ENCODE measurements at places on chromosomes 12 and 14. TPM values are rescaled to one million over a fixed set of nuclear protein-coding genes. Genes with fewer than 3 reads are reported as not detected.

Gene SIX6
- 0.17 TPM for polyA plus RNA-seq

Gene SLCO1C1
- polyA plus RNA-seq: 2.6 TPM

Gene ITGB7
- polyA plus RNA-seq: 3.7 TPM

Gene FAM181A
- polyA plus RNA-seq: 48.5 TPM

Gene CCDC177
- 0.63 TPM for polyA plus RNA-seq

Gene HOXC11
- polyA plus RNA-seq: 0.18 TPM

Gene PLBD2
- 110 TPM for polyA plus RNA-seq

Gene CAPZA3
- 210 TPM for polyA plus RNA-seq

Gene SDR9C7
- polyA plus RNA-seq: 0.46 TPM

Gene ASPG
- 3.3 TPM for polyA plus RNA-seq

Gene PROX2
- 0.08 TPM for polyA plus RNA-seq

Gene SYCP3
- 127 TPM for polyA plus RNA-seq

Gene GPR132
- polyA plus RNA-seq: 1.2 TPM

Gene POTEG
- polyA plus RNA-seq: 4.2 TPM

- DNase-seq: no peak
Observed at GRCh38 chr14:105062048-105062433, 3.2 kb downstream of the GPR132 start.

GRCh38 chr14:77119851-77120250, 21.7 kb downstream of the ZDHHC22 start:
- no peak for DNase-seq

- no peak for DNase-seq
Observed at GRCh38 chr14:51897791-51898355, 37.5 kb downstream of the GNG2 start.

DNA sequence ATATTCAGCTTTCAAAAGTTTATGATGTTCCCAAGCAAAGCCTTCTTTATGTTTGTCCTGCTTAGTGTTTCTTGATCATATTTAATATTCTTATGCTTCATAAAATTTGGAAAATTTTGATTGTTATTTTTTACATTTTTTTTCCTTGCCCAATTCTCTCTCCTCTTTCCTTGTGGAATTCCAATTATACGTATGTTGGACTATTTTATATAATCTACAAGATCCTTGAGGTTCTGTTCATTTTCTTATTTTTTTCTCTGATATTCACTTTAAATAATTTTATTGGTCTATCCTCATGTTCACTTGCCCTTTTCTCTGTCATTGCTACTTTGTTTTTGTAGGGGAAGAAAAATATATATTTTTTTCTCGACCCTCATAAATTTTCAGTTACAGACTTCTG, 167.7 kb downstream of the DYRK2 start:
- DNase-seq: no peak

- DNase-seq: peak; percentile 31
Observed at GRCh38 chr12:49548822-49549648, 10.2 kb downstream of the KCNH3 start.

- no peak for DNase-seq
Observed at GRCh38 chr14:50670196-50670865, 2.2 kb upstream of the SAV1 start.

- no peak for DNase-seq
Observed at GRCh38 chr14:28307506-28307905, 459.1 kb upstream of the FOXG1 start.

DNA sequence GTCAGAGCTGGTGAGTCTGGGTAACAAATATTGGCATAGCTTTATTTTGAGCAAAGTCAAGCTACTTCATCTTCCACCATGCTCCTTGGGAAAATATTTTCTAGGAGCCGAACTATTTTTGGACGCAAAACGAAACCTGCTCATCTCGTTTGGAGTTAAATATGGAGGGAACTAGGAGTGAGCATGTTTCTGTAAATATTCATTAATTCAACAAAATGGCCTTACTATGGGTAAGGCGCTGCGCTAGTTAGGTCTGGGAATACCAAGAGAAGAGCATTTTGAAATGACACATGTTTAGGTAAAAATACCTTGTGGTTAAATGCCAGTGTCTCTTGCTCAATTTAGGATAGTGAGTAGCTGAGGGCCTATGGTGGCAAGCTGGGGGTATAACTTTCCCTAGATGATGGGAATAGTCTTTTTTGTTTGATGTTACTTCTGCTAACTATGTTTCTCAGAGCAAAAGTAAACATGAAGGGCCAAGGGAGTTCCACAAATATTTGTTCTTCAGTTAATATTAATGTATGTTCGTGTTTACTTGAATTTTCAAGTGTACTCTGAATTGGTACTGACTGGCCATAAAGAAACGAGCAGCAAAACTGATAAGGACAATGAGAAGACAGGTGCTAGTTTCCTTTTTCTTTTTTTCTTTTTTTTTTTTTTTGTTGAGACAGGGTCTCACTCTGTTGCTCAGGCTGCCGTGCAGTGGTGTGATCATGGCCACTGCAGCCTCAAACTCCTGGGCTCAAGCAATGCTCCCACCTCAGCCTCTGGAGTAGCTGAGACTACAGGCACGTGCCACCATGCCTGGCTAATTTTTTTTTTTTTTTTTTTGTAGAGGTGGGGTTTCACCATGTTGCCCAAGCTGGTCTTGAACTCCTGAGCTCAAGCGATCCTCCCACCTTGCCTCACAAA, 77.7 kb downstream of the MAP1LC3B2 start:
- no peak for DNase-seq

- DNase-seq: no peak
Observed at GRCh38 chr14:95493976-95494375, 22.5 kb downstream of the SYNE3 start.

GRCh38 chr12:118884226-118884625, 97.1 kb upstream of the SRRM4 start:
- no peak for DNase-seq

DNA sequence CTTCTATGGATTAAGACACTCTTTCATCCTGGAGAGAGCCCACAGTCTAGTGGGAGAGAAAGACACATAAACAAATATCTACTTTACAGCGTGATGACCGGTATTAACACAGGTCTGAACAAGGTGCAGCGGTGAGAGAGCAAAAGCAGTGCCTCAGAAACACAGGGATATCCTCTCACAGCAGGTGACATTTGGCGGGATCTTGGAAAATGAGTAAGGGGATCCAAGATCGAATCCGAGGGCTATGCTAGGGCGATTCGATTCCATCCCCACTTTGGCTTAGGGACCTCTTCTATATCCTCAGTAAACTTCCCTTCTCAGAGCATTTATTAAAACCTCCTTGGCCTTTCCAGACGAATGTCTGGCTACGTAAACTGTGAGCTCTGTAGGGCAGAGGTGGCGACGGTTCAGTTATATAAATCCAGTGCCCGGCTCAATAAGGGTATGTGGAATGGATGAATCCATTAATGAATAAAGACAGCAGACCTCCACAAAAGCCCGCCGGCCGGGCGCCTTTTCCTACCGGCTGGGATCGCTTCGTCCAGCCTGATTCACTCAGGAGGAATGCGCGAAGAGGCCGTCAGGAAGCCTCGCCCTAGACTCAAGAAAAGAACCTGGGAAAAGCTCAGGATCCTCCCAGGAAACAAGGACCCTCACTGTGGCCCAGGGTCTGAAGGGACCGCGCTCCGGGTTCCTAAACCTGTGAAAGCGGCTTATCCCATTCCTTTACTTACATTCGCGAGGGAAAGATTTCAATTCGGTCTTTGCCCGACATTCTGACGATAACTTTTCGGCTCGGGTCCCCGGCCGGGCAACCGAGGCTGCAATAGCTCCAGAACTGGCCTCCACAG, 455 bp downstream of the ATP6V1D start:
- DNase-seq: no peak

DNA sequence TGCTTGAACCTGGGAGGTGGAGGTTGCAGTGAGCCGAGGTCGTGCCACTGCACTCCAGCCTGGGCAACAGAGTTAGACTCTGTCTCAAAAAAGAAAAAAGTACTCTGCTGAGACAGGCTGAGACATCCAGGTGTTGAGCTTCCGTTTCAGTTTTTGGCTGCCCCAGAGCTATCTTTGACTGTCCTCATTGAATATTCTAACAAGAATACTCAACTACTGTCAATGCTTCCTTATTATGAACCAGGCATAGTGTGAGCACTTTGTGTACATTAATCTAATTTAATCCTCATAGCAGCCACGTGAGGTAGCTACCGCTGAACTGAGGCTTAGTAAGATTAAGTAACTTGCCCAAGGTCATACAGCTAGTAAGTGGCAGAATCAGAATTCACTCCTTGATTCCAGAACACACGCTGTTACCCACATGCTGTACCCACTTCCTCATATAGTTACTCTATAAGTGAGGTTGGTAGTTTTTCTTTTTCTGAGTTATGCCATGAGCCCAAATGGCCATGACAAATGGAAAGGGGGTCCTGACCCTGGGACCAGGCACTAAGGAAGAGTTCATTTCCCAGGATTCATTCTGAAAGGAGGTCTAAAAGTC, 11.3 kb downstream of the ALDH1L2 start:
- DNase-seq: no peak

DNA sequence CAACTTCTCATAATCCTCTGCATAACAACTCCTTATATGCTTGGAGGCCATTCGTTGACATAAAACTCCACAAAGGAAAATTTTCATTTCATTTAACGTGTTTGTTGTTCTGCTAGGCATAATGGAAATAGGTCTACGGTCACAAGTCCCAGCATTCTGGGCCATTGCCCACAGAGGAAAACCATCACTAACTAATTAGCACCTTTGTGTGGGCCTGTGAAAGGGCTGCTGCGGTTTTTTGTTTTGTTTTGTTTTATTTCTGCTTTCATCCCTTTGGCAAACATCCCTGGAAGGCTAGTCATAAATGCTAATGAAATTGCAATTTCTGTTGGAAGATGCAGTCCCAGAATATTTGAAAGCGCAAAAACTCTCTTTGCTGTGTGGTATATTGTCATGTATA, 180.3 kb downstream of the RMST start:
- DNase-seq: no peak

GRCh38 chr14:92253381-92253894, 69.5 kb upstream of the SLC24A4 start:
- DNase-seq: peak; percentile 50

- DNase-seq: no peak
Observed at GRCh38 chr12:1197264-1198018, 206.4 kb downstream of the ERC1 start.

DNA sequence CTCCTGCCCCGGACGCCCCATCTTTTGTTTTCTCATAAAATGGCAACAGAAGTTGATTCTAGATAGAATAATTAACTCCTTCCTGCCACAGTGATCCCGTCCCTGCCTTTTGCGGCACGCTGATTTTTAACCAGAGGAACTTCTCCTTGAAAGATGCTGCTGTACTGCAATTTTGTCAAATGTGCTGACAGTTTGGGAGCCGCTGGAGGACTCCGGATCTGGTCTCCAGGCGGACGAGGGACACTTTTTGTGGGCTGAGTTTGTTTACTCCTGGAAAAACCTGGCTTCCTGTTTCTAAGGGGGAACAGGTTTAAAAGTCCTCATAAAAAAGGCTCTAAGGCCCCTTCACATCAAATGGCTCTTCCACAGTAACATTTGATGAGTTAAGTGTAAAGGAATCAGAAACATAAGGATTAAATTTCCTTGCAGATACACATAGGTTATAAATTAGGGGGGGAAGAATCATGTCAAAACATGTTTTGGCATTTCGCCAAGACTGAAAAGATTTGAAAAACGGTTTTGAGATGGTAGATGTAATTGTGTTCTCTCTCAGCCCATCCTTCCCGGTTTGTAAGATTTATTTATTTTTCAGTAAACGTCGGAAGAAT, 15.5 kb downstream of the FZD10 start:
- DNase-seq: no peak

DNA sequence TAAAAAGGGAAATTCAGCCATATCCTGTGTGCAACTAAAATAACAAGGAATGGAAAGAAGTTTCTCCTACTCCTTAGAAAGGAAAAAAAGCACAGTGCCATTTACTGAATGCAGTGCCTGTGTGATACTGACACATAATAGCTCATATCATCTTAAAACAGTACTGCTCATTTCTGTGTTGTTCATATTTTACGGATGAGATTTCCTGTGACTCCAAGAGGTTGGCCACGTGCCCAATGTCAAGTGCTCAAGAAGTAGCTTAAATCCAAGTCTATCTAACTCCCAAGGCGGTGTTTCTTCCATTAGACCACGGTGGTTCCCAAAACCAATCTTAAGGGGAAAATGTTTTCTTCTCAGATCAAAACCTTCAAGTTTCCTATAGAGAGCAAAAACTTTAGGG, 20.0 kb downstream of the MAP3K9 start:
- DNase-seq: peak; percentile 68

DNA sequence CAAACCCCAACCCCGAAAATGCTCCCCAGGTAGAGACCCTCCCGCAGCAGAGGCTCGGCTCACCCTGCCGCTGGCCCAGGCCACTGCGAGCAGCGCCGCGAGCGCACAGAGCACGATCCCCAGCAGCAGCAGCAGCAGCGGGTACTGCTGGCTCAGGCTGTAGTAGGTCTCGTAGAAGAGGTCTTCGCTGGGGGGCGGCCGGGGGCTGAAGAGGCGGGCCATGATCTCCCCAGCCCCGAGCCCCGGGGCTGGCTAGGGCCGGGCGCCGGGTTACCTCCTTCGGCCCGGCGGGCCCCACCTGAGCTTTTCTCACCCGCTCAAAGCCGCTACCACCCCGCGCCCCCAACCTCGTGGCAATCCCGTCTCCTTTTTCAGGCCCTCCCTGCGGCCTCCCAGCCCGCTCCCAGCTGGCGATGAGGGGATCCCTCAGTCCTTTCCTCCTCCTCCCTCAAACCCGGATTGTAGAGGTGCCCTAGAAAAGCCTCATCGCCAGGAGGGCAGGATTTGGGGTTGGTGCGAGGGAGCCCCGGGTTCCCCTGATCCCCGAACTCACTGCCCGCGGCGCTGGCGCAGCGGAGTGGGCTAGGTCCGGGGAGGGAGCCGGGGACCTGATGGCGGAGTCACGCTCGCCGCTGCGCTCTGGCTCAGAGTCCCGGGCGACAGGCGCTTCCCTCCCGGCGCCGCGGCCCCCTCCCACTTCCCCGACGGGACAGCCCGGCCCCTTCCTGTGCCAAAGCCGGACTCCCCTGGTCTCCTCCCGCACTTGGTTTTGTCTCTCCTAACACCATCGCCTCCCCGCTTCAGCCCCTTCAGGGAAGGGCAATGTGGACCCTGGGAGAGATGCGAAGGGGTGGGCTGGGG, at the start of gene ADCY4:
ADCY4 (minus strand) TSS at position 641 of the 861 bp plus-strand sequence; CDS start at position 222, 419 bp downstream.
- DNase-seq: no peak

- DNase-seq: peak; percentile 37
Observed at GRCh38 chr12:16606201-16606849, 363 bp upstream of the LMO3 start.

DNA sequence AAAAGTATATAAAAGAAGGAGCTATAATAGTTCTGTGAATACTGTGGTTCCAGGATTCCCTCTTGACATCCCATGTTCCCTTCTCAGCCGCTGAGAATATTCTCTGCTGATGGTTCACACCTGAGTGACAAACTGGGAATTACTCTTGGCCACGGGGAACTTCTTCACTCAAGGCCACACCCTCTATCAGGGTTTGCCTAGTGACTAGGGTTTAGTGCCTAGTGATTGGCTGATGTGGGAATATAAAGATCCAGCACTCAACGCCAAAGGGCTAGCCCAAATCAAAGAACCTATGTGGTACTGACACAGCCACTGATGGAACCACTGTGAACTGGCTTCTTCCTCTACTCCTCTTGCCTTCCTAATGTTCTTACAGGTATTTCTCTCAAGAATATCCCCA, 248.4 kb downstream of the ASCL1 start:
- no peak for DNase-seq

Measured in testis (tissue), 5 donors.